ENCODE measurements at places on chromosomes 1 and 21.

DNA sequence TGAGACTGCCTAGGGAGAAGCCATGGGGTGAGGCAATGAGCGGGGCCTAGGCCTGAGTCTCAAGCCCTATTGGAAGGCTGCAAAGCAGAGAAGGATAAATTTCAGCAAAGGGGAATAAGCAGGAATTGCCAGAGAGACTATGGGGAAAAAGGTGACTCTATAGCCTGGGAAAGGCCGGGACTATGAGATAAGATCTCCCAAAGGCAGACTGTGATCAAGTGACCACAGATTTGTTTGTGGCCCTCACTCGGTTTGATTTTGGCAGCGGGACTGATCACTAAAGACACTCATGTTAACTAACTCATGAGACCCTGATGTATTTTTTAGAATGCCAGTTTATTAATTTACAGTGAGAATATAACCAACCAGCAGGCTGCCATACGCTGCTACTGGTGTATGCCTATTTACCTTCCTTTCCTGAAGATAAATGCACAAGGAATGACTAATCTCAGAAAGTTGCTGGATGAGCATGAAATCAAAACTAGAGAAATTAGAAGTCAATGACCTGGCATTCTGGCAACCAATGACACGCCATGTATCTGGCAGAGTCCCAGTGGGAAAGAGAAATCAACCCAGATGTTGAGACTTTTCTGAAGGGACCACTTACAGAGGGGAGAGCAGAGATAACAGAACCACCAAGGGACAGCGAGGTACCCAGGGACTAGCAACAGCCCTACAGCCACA, 4.3 kb downstream of the HSF2BP start:
- no peak for DNase-seq

GRCh38 chr1:183215936-183216335, 29.9 kb downstream of the LAMC2 start:
- DNase-seq: no peak

DNA sequence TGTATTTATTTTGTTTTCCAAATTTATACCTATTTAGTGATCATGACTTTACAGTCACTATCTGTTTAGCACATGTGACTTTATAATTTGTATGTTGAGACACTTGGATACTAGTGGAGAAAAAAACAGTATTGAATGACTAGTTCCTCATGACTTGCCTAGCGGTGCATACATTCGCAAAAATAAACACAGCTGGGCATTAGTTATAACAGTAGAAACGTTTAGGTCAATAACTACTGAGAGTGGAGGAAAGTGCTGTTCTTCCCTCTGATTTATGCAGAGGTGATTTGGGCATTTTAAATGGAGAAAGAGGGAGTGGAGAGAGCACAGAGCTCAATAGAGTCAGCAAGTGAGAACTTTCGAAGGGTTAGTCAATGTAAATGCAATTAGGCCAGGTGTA, 1679.0 kb upstream of the B3GALT2 start:
- no peak for DNase-seq

- no peak for DNase-seq
Measured at GRCh38 chr1:71645015-71645414, 564.2 kb upstream of the ZRANB2 start.

DNA sequence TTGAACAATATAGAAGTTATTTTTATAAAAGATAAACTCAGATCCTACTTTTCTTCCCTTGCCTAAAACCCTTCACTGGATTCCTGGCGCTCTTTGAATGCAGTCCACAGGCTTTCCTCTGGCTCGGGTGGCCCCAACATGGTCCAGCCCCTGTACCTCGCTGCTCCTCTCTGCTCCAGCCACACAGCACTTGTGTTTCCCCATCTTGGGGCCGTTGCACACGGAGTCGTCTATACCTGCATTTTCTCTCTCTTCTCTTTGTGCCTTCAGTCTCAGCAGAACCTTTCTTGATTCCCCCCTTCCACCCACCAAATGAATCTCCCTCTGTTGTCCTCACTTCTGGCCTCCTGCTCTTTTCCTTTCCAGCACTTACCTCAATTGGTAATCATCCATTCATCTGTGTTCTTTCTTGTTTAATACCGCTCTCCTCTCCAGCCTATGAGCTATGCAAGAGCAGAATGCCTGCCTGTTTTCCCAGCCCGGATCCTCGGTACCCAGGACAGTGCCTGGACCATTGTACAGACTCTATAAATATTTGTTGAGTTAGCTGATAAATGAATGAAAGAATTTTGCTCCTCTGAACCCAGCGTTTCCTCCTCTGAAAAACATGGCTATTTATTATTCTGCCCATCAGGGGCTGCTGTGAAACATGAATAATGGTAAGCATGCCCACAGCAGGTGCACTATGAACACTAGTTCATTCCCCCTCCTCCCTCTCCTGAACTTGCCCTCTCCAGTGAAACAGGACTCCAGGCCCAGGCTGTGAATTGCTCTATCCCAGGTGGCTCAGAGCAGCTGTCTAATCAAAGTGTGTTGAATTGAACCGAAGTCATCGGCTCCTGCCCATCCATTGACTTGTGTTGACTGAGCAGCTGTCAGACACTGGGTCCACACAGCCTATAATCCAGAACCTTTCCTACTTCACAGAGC, 266.9 kb downstream of the PTPRU start:
- DNase-seq: no peak

DNA sequence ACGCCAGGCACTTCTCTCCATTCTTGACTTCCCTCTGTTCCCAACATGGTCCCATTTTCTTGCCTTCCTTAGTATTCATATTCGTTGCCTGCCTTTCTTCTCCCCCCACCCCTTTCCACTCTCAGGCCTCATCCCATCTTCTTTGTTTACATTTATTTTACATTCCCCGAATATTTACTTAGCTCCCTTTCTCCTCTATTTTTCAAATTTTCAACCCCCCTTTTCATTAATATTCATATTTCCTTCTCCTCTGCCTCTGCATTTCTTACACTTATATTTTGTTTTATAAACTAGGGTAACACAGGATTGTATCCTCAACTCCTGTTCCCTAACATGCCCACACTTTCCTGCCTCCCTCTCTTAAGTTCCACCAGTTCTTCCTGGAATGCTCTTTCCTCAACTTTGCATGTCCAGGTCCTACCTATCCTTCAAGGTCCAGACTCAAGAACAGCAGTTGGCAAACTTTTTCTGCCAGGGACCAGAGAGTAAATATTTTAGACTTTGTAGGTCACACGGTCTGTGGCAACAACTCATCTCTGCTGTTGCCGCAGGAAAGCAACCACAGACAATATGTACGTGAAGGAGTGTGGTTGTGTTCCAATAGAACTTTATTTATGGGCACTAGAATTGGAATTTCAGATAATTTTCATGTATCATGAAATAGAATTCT, 29.8 kb upstream of the A3GALT2 start:
- DNase-seq: no peak

DNA sequence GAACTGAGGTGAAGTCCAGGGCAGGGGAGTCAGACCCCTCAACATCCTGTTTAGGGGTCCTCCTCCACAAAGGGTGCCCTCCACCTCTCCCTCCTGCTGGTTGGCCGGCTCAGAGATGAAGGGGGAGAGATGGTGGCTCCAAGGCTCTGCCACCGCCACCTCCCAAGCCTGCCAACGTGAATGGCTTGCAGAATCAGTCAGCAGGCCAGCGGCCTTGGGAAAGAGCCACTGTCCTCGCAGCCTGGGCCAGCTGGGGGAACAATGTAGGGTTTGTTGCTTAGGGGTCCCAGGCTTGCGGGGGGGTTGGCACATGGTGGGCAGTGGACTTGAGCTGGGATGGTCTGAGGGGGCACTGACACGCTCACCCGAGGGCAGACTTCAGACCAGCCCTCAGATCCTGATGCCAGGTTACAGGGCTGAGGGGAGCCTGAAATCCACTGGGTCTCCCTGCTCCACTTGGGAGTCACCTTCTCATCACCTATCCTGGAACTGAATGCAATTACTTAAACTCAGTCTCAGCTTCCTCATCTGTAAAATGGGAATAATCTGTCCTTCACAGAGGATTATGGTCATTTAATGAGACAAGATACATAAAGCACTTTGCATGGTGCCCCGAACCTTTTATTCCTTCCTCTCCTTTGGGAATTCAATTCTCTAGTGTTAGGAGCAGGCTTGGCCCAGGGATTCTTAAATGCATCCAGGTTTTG, 8.3 kb downstream of the GPR37L1 start:
- no peak for DNase-seq

GRCh38 chr1:219372916-219373615, 199.4 kb downstream of the LYPLAL1 start:
- no peak for DNase-seq

- no peak for DNase-seq
Measured at GRCh38 chr1:147577033-147577773, 35.9 kb downstream of the BCL9 start.

- DNase-seq: no peak
Measured at GRCh38 chr21:37026499-37026898, 20.0 kb downstream of the RIPPLY3 start.

DNA sequence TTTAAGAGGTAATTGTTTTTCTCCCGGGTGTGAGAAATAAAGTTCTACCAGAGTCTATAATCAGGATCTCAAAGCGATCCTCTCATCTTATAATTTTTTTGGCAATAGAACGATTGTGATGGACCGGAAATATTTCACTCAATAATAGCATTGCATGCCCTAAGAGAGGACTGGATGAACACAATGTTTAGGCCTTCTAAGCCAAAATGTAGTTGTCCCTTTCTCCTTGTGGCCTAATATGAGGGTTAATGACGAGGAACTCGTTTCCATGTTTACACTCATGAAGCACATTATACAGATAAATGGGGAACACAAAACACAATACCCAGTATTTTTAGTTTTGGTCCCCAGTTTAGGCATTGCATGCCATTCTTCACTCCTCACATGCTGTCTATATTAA, 5.9 kb downstream of the TBX15 start:
- no peak for DNase-seq

- DNase-seq: no peak
Measured at GRCh38 chr1:243413431-243414151, 157.8 kb downstream of the SDCCAG8 start.

DNA sequence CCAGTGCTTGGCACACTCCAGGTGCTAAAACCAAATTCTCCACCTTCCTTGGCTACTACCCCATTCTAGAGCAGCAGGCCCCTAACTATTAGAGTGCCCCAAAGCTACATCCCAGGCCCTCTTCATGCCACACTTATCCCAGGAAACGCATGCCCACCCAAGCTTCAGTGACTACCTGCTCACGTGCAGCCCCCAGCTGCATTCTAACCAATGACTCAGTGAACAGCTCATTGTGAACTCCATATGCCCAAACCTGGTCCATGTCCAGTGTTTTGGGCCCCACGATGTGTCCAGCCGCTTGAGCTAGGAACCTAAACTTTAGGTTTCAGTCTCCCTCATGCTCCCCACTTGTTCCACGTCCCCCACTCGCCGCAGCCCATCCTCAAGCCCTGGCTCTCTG, 41.5 kb downstream of the NKAIN1 start:
- no peak for DNase-seq

DNA sequence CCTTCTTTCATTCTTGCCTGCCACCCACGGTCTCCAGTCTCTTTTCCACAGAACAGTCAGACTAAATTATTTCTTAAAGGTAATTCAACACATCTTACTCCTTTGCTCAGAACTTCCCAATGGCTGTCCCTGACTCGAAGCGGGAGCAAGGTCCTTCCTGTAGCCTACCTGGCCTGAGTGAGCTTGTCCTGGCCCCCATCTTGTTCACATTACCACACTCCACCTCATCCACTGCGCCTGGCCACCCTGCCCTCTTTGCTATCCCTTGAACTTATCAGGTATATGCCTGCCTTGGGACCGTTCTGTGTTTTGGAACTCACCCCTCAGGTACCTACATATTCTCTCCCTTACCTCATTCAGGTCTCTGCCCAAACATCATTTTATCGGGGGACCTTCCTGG, 13.3 kb upstream of the GLIS1 start:
- DNase-seq: no peak

- DNase-seq: no peak
Measured at GRCh38 chr1:6384962-6385361, 8.6 kb downstream of the ACOT7 start.

Data from SW 1271 (cell line).